ENCODE measurements at places on chromosomes 6 and 20.

DNA sequence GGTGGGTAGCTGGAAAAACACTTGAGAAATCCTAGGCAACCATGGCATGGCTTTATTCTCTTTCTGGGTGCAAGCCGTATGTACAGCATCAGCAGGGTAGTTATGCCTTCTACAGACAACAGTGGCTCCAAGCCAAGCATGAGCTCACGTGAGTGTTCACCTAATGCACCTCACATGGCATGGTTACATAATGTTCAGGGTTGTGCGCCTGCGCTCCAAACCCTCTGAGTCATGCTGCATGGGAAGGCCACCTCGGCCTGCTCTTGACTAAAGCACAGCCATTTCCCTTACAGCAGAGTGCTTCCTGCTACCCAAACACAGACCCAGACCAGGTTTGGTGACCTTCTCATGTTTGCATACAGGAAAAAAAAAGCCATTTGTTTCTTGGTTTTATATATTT, 96.2 kb downstream of the VIP start:
- no peak for DNase-seq

DNA sequence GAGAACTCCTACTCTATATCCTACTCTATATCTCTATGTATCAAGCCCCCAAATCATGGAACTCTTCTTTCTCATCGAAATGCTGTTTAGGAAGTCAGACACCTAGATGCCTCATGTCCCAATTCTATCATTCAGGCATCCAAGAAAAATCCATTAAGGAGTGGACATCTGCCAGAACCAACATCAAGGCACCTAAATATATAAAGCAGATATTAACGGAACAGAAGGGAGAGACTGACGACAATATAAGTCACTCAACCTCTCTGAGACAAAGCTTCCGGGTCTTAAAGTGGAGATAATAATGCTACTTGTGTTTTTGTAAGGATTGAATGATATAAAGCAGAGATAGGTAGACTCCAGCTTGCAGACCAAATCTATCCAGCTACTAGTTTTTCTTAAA, 241.5 kb downstream of the NFATC2 start:
- DNase-seq = no peak

DNA sequence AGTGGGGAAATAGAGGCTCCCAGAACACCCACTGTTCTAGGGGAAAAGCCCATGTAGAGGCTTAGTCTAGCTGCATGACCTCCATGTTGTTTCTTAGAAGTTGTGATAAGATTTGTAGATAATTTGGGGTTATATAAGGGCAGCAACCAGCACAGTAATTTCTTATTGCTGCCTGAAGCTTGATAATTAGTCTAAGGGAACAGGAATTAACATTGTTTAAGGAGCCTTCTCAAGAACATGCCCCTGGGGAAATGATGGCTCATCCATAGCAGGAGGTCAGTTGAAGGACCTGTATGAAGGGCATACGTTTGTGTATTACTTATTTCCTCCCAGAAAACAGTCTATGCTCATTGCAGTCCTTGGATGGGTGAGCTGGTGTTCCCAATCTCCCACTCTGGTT, 170.7 kb upstream of the SCGN start:
- DNase-seq = no peak

GRCh38 chr6:28400122-28400451, 540 bp upstream of the ZSCAN12 start:
- DNase-seq = no peak

GRCh38 chr6:31138982-31139381, at the start of gene PSORS1C2:
PSORS1C2 (minus strand) TSS chr6:31139066; CDS start chr6:31139026, 40 bp downstream.
- no peak for DNase-seq

DNA sequence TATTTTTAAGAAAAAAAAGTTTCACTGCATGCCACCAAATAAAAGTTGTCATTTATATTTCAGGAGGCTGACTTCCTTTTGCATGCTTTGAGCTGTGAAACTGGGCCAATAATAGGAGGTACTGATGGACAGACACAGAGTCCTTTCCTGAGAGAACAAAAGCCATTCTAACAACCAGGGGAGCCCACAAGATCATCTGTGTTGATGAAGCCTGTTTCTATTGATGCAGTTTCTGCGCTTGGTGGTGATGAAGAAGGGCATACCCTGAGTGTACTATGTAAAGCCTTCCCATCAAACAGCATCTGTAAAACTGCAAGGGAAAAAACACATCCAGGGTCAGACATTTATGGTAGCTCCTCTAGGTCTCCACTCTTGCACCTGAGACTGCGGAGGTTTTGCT, 34.8 kb downstream of the ABHD12 start:
- no peak for DNase-seq

GRCh38 chr6:66687611-66688140, 980.6 kb upstream of the EYS start:
- peak; percentile 21 for DNase-seq

GRCh38 chr20:2914160-2914559, 40.9 kb downstream of the PTPRA start:
- peak; percentile 26 for DNase-seq

DNA sequence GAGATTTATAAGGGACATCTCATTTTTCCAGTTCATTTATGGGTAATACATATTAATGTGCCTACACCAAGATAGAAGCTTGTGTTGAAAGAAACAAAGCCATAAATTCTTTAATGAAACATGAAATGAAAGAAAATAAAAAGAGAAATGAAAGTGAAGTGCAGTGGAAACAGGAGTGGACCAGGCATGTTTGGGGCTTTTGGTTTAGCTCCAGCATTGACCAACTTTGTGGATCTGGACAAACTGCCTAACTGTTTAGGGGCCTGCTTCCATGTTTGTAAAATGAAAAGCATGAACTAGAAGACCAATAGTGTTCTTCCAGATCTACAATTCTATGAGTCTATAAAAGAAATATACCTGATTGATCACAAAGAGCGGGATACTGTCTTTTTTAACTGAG, 124.9 kb downstream of the GJA10 start:
- DNase-seq = no peak

- DNase-seq = no peak
Measured at GRCh38 chr20:9298906-9299305, 215.5 kb upstream of the LAMP5 start.

DNA sequence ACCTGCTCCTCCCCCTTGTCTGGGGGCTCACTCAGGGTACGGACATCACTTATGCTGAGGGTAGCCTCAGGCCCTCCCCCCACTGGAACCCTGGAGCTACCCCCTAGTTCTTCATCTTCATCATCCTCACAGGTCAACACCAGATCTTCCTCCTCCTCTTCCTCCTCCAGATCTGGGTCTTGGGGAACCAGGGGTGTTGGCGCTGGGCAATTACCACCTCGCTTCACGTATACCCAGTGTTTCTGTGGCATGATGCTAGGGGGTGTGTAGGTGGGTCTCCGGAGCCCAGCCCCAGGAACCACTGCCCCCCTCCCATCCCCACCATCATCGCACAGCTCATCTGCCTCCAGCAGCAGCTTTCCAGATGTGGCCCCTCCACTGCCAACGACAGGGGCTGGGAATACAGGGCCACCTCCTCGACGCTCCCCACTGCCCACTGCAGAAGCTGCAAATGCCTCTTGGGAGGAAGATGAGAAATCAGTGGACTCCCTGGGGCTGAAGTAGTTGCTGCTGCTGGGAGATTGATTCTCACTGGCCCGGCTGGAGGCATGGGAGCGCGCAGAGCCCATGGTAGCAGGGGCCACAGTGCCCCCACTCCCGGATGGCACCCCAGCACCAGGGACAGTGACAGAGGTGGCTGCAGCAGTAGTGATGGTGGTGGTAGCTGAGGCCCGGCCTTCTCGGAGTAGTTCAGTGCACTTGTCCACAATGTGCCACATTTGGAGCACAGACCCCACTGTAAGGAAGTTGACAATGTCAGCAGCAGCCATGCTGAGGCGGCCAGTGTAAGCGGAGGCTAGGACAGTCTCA, 1.5 kb downstream of the ZBTB22 start:
- DNase-seq = no peak

- no peak for DNase-seq
Measured at GRCh38 chr6:43999628-44000027, 127.6 kb downstream of the MRPL14 start.

GRCh38 chr6:113306552-113307145, 550.5 kb upstream of the MARCKS start:
- DNase-seq = peak; percentile 25

- DNase-seq = no peak
Measured at GRCh38 chr6:137165375-137166246, 7.8 kb downstream of the IL22RA2 start.

GRCh38 chr6:135527960-135528249, 30.4 kb upstream of the AHI1 start:
- DNase-seq = no peak

DNA sequence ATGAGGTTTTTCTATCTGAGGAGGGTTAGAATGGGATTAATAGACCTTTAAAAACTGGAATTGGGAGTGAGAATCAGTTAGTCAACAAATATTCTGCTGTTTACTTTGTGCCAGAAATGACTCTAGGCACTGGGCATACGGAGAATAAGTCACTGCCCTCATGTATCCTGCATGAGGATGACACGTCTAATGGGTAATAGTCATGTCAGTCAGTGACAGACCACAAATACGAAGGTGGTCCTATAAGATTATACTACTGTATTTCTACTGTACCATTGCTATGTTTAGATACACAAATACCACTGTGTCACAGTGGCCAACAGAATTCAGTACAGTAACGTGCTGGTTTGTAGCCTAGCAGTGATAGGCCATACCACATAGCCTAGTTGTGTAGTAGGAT, 30.7 kb downstream of the ZFAND3 start:
- no peak for DNase-seq

DNA sequence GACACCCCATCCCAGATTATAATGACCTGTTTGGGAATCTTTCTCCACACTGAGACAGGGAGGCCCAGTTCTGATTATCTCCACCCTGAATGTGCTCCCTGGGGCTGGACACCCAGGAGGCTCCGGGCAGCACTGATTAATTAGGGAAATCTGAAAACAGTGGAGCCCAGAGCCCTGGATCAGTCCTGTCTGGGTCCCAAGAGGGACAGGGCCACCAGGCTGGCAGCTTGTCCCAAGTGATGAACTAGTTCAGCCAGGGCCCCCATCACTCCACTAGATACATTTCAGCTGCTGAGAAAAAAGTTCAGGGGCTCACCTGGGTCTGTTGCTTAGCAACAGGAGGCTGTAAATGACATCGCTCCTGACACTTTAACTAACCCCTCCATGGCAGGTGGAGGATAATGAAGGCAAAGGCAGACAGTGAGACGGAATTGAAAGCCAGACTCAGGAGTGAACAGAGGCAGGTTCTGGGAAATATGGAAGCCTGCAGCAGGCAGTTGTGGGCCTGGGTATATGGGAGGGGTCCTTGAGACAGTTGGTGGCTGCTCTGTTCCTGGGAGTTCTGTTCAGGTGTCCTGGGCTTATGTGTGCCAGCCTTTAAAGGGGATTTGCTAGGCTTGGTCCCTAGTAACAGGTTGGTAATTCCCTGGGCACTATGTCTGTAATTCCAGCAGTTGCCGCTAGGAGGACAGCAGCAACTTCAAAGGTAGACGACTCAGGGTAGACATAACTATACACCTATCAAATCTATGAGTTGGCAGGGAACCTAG, 78.3 kb upstream of the CTNNBL1 start:
- peak; percentile 83 for DNase-seq

- no peak for DNase-seq
Measured at GRCh38 chr6:145294942-145295341, 440.4 kb downstream of the EPM2A start.
